Stromal cell of bone marrow (primary cell): ENCODE measurements at places on chromosomes 4 and X.

DNA sequence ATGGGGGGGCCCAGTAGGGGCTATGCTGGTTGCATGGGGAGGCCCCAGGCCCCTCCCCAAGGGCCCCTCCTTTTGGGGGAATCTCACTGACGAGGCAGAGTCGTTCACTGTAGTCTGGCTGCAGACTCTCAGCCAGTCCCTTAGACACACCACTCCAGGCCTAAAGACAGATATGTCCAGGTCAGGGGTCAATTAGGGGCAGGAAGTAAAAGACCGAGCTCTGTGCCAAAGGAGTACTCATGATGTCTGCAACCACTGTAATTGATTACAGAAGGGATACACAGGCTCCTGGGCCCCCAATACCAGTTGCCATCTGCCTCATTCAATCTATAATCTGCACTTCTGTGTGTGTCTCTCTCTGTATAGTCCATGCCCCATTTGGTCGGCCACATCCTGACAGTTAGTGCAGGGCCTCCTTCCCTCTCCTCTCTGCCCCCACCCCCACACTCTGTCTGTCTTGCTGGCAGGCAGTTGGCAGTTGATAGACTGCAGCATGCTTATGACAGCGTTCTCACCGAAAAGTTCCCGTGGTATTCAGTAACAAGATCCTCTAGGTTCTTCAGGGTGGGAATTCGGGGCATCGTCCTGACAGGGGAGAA lies 1.3 kb upstream of the CXorf65 start:
- DNase-seq: no peak

GRCh38 chrX:129111081-129111798 lies 412.1 kb downstream of the SMARCA1 start:
- DNase-seq: no peak

- peak; percentile 31 for DNase-seq
Observed at GRCh38 chrX:150482537-150483206, 85.7 kb upstream of the MTM1 start.

DNA sequence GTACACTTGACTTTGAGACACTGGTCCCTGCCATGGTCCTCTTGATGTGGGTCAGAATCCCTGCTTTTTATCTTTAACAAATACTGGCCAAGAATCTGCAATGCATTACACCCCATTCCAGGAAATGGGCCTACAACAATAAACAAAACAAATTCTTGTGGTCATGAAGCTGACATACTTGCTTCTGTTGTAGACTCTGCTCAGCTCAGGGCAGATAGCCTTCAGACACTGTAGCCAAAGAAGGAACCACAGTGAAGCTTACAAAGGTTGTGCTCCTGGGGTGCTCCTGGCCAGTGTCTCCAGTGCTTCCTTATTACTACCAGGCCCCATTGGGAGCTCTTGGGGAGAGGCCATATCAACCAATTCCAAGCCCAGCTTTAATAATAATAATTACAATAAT lies 21.8 kb downstream of the KIAA1210 start:
- DNase-seq: peak; percentile 11

GRCh38 chr4:8847764-8848163 lies 23.9 kb downstream of the HMX1 start:
- no peak for DNase-seq

DNA sequence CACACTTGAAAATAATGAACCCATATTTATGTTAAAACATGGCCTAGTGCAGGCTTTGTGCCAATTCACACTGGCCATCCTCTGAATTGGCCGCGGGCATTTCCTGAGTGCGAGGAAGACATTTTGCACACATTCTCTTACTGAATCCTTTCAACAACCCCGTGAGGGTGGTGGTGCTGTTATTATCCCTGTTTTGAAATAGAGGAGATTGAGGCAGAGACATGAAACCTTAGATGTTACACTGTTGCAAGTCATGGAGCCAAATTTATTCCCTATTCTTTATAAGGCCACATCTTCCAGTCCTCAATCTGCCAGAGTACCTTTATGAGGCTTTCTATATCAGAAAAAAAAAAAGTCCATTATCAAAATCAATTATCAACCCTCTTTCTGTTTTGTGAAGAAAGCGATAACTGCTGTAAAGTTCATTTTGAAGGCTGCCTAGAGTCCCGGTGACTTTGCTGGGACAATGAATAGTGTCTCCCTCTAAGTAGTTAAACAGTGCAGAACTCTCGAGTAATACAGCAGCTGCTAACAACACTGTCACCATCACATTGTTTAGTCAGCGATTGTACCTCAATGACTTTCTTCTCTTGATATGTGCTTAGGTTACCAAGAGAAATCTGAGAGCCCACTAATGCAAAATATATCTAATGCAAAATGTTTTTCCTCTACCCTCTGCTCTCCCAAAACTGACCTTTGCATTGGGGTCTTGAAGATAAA lies 242.3 kb upstream of the PPARGC1A start:
- DNase-seq: no peak

- DNase-seq: no peak
Observed at GRCh38 chr4:153062652-153063168, 126.6 kb downstream of the FHDC1 start.

- DNase-seq: no peak
Observed at GRCh38 chr4:4461850-4462249, 74.9 kb downstream of the NSG1 start.

DNA sequence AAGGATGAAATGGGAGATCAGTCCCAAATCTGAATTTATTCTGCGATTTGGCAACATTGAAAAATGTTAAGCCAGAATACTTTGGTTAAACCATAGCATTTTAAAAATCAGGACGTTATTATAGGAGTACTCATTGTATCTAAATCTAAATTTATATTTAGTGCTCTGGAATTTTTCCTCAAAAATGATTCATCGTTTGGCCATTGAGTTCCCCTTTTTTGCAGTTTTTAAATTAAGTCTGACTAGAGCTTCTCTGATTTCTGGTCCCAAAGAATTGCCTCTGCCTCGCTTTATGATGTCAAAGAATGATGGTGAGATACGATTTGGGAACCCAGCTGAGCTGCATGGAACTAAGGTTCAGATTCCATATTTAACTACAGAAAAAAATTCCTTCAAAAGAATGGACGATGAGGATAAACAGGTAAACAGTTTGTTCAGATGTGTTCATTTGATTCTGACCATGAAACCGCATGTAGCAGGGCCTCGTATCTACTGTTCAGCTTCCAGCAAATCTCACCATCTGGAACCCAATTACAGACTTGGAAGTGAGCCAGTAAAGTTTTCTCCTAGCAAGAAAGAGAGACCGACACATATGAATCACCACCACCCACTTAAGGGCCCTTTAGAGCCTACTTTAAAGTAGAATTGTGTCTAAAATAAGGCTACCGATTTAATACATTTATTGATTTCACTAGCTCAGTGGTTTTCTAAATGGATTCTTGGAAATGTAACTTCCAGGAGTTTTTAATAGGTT lies 75.6 kb downstream of the REPS2 start:
- DNase-seq: no peak

GRCh38 chr4:162117051-162117450 lies 46.7 kb downstream of the FSTL5 start:
- DNase-seq: no peak

GRCh38 chr4:106160560-106160959 lies 155.4 kb downstream of the TBCK start:
- DNase-seq: no peak

GRCh38 chr4:83810428-83810827 lies 274.5 kb downstream of the GPAT3 start:
- DNase-seq: no peak

GRCh38 chr4:119728692-119729593 lies 100.3 kb upstream of the PDE5A start:
- DNase-seq: no peak

- peak; percentile 54 for DNase-seq
Observed at GRCh38 chr4:152342293-152342692, 193.6 kb downstream of the FBXW7 start.

DNA sequence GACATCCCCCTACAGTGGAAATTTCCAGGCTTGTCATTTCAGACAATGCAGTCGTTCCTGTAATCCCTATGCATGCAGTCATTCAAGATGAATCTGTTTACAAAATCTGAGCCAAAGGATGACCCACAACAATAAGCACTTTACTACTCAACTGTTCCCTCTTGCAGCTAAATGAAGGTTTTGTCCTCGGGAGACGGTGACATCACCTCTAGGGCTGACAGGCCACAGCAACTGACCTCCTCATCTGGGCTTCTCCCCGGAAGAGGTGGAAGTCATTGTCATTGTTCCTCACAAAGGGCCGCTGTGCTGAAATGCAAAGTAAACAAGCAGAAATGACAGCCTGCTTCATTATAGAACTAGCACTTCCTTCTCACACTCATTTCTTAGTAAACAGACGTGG lies 29.2 kb downstream of the CLRN2 start:
- DNase-seq: no peak
